Stimulated activated CD8-positive, alpha-beta memory T cell treated with anti-CD3 and anti-CD28 coated beads, Interleukin-12 subunit alpha, Interleukin-12 subunit beta, amount 100 ng/mL, for 4 hours (primary cell): ENCODE measurements at places on chromosomes 5 and 9.

- no peak for DNase-seq
Observed at GRCh38 chr5:69404659-69405330, 10.1 kb upstream of the MARVELD2 start.

DNA sequence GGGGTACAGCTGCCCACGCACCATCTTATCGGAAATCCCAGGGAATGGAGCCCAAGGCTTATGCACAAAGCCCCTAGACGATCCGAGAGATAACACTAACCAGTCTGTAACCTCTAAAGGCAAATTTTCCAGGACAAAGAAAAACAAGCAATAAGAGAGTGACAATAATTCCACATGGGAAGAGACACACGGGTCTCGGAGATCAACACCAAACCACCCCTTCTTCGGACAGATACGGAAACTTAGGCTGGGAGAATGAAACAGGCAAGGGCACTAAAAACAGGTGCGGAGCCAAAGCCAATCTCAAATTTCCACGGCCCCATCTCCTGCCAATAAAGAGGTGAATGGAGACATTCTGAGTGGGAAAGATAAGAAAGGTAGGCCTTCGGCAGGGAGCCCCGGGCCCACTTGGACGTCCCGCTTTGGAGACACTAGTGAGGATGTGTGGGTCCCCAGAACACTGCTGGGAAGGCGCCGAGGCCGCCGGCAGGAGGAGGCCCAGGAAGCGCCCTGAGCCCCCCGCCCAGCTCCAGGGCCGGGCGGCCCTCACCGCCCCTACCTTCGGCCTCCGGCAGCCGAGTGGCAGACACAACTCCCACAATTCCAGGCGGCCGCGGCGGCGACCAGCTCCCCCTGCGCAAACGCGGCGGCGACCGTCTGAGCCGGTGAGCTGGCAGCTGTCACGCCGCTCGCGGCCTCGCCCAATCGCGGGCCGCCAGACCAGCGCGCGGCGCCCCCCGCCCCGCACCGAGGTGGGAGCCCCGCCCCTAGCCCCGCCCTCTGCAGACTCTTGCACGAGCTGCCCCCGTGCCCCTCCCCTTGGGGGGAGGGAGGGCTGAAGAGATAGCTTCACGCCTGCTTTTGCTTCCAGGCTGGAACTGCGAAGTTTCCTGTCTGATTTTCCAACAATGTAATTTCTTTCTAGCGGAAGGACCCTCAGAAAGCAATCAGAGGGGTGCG, at the start of gene SIL1:
TSS of gene SIL1 (minus strand) at position 659 of the 960 bp plus-strand sequence. CDS start 70,525 bp downstream, outside the sequence.
- peak; percentile 98 for DNase-seq

- DNase-seq, result no peak
Observed at GRCh38 chr9:73183428-73183827, 31.8 kb downstream of the ANXA1 start.

DNA sequence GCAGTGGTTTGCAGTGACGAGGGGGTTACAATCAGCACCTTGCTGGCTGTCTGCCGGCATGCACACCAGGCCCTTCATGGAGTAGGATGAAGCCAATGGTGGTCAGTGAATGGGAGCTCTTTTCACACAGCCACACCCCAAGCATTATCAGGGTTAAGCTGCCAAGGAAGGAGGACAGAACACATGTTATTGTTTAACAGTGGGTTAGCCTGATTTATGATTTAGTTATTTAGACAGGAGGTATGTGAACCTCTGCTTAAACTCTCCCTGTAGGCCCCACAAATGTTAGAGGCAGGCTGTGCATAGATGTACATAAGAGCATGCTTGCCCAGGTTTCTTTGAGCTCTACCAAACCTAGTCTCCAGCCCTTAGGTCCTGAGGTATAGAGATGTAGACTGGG, 262.9 kb downstream of the SPOCK1 start:
- DNase-seq, result no peak

- no peak for DNase-seq
Observed at GRCh38 chr5:59266410-59266809, 627.1 kb downstream of the PDE4D start.

DNA sequence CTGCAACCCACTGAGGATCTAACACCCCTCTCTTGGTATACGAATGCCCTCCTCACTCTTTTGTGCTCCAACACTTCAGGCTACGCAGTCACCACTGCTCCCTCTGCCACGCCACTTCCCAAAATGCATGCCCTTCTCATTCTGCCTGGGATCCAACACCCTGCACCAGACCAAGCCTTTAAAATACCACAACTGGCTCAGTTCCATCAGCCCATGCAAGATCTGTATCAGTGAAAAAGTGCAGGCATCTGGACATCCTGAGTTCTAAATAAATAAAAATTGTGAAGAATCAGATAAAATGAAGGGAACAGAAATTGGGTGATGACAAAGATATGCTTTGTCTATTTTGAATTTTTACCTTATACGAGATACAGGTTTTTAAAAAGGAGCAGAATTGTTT, 2.7 kb downstream of the NDUFB6 start:
- DNase-seq, result no peak

GRCh38 chr5:122493091-122494021, 181.3 kb downstream of the SNCAIP start:
- DNase-seq, result no peak

DNA sequence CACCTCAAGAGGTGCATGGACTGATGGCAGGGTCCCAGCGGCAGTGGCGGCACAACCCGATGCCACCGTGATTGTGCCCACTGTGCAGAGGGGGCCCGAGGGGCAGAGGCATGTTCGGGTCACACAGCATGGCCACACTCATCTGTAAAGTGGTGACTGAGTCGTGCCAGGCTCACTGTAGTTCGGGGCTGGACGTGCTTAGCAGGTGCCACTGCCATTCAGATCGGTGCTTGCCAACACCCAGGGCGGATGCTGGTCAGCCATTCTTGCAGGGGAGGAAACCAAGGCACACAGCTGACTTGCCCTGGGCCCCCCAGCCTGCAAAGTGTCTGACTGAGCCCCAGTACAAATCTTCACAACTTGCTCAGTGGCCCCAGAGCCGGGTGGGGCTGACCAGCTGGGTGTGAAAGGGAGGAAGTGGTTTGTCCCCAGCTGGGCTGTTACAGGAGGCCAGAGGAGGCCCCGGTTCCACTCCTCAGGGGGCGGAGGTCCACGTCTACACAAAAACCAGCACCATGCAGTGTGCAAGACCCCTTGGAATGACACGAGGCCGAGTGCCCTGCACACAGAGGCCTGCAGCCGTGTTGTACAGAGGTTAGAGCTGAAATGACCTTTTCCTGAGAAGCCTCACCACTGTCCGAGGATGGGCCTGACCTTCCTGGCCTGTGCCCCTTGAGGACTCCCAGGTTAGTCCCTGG, 17.9 kb downstream of the FGD3 start:
- no peak for DNase-seq

DNA sequence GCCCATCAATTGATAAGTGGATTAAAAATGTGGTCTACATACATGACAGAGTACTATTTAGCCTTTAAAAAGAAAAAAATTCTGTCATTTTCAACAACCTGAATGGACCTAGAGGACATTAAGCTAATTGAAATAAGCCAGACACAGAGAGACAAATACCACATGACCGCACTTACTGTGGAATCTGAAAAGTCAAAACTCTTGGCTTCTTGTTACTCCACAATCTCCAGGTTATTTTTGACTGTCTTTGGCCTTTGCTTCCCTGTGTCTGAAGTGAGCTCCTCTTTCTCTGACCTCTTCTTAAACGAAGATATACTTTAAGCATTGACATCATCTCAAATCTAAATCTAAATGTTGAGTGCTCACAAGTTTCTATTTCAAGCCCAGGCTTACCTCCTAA, 265.5 kb upstream of the ADRA1B start:
- no peak for DNase-seq

DNA sequence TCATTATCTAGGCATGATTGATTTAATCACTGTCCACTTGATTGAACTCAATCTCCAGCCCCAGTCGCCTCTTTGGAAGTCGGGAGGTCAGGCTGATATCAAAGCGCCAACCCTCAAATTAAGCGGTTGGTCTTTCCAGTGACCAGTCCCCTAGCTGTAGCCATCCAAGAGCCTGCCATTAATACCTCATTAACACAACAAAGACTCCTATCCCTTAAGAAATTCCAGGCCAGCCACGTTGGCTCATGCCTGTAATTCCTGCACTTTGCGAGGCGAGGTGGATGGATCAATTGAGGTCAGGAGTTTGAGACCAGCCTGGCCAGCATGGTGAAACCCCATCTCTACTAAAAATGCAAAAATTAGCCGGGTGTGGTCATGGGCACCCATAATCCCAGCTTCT, 27.4 kb upstream of the GCNT1 start:
- DNase-seq, result no peak

GRCh38 chr9:2964470-2964869, 120.6 kb upstream of the PUM3 start:
- DNase-seq, result no peak

- no peak for DNase-seq
Observed at GRCh38 chr9:7192266-7192665, 434.5 kb downstream of the KDM4C start.

GRCh38 chr9:125803526-125803925, 56.4 kb downstream of the PBX3 start:
- no peak for DNase-seq

DNA sequence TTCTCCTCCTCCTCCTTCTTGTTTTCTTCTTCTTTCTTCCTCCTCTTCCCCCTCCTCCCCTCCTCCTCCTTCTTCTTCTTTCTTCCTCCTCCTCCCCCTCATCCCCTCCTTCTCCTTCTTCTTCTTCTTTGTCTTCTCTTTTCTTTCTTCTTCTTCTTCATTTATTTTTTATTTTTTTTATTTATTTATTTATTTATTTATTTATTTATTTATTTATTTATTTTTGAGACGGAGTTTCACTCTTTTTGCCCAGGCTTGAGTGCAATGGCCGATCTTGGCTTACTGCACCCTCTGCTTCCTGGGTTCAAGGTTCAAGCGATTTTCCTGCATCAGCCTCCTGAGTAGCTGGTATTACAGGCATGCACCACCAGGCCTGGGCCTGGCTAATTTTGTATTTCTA, 1332.5 kb upstream of the CDH9 start:
- no peak for DNase-seq

GRCh38 chr5:41883243-41883642, 13.0 kb upstream of the OXCT1 start:
- DNase-seq, result no peak

- DNase-seq, result no peak
Observed at GRCh38 chr9:91746357-91746756, 203.7 kb downstream of the ROR2 start.

DNA sequence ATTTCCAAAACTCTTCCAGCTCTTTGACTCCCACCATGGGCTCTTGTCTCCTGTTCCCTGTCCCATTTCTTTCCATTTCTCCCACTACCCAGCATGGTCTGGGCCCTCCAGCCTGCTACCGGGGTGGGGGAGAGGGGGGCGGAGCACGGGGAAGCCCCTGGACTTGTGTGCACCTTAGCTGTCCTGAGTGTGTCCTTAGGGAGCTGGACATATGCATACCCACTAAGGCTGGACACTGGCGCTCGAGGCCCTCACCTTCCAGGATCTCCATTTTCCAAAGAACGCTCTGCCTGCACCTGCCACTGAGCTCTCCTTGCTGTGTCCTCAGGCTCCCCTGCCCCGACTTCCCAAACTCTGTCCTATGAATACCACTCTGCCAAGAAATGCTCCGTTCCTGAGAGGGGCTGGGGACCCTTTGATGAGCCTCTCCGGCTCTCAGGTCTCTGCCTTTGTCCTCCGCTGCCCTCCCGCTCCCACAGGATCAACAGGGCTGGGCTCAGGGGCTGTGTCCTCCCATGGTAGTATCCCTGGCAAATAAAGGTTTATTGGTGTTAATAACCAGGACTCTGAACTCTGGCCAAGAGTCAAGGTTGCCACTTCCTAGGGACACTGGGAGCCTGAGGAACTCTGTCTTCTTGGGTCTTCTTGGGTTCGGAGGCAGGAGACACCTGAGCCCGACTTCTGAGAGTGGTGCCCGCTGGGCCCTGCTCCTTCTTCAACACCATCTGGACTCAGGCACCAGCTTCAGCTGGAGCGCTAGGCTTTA, 831 bp upstream of the SHROOM1 start:
- DNase-seq, result no peak

- peak; percentile 45 for DNase-seq
Observed at GRCh38 chr9:136686794-136687711, at the start of gene AGPAT2. TSS of gene AGPAT2 (minus strand) at chr9:136687457. CDS start at chr9:136687357, 100 bp downstream.

GRCh38 chr9:3840311-3840710, 314.5 kb upstream of the RFX3 start:
- no peak for DNase-seq

GRCh38 chr5:178866946-178867345, 7.2 kb downstream of the ZNF354B start:
- DNase-seq, result no peak

- no peak for DNase-seq
Observed at GRCh38 chr9:109733690-109734089, 46.3 kb upstream of the PALM2AKAP2 start.

DNA sequence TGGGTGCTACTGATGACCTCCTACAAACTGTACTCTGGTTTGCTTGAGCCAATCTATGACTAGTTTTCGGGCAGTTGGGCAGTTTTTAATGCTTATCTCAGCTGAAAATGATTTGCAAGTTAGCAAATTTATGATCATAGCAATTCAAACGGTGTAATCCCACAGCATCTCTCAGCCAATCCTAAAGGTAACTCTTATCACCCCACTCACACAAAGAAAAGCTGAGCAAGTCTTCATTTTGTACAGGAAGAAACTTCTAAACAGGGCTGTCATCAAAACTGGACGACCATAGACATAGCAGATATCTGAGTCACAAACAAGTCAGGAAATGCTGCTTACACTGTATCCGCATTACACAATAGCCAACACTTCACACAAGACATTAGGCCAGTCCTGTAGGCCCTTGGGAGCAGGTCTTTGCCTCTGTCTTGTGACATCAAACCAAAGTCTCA, 2.6 kb upstream of the ENC1 start:
- no peak for DNase-seq

GRCh38 chr9:129316281-129317030, 138.4 kb upstream of the IER5L start:
- no peak for DNase-seq

DNA sequence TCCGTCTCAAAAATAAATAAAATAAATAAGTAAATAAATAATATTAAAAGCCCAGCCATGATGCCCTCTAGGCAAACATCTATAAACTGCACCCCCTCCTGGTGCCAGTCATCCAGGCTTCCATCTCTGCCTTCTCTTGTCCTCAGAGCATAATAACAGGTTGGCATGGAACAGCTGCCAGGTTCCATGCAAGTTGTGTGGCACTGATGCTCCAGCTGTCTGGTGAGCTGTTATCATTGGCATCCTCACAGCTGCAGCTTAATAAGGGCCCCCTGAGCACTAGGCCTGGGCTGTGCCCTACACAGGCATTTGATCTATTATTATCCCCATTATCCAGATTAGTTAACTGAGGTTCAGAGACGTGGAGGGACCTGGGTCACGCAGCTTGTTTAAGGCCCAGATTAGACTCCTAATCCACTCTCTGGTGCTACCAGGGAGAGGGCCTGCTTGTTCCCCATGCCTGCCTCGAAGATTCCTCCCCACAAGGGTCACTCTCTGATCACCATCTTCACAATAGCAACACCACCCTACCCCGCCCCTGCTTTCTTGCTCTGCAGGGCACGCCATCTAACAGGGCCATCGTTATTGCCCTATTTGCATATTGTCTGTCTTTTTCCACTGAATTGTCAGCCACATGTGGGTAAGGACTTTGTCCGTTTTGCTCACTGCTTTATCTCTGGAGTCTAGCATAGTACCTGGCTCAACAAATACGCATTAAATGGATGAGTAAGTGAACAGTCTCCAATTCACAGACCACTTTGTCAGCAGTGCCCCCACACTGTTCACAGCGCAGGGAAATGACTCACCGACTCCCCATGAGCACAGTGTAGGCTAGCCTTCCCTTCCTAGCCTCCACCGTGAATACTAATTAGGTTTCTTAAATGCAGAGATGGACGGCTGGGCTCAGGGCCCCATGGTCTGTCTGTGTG, 1.5 kb upstream of the DNM1 start:
- DNase-seq, result no peak
